Endodermal cell (in vitro differentiated cells): ENCODE measurements at places on chromosomes 16 and 17. TPM values are rescaled to one million over a fixed set of nuclear protein-coding genes. Genes with fewer than 3 reads are reported as not detected.

DNA sequence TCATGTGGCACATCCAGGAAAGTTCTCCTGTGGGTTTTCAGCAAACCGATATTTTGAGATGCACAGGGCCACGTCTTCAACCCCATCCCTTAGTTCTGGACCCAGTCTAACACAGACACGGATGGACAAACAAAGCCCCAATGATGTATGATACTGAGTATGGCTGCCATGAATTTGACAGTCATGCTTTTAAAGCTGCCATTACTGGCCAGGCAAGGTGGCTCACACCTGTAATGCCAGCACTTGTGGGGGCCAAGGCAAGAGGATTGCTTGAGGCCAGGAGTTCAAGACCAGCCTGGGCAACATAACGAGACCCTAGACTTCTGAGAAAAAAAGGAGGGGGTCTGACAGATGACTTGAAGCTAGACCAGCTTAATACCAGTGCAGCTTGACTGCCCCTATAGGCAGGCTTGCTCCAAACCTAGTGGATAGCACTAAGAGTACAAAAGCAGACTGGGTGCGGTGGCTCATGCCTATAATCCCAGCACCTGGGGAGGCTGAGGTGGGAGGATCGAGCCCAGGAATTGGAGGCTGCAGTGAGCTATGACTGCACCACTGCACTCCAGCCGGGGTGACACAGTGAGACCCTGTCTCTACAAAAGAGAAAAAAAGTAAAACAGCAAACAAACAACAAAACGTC, 10.8 kb upstream of the ZNF629 start:
- no peak for DNase-seq

DNA sequence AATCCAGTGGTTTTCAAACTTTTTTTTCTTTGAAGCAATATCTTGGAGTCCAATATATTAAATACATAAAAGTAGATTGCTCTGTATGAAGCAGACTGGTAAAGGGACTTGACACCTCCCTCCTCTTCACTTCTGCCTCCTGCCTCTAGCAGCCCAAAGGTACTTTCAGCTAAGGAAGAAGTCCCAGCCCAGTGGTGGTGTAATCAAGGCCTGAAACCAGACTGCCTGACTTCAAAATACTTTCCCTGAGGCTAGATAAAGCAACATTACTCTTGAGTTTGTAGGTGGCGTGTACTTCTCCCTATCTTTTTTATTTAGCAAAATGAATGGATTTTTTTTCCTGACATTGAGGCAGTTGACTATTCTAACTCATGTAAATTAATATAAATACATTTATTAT, 122.4 kb upstream of the TMEM97 start:
- no peak for DNase-seq

- DNase-seq: no peak
Observed at GRCh38 chr17:81453076-81453475, 57.8 kb downstream of the BAHCC1 start.

GRCh38 chr16:67987460-67988160, 7.3 kb upstream of the DPEP3 start:
- no peak for DNase-seq

DNA sequence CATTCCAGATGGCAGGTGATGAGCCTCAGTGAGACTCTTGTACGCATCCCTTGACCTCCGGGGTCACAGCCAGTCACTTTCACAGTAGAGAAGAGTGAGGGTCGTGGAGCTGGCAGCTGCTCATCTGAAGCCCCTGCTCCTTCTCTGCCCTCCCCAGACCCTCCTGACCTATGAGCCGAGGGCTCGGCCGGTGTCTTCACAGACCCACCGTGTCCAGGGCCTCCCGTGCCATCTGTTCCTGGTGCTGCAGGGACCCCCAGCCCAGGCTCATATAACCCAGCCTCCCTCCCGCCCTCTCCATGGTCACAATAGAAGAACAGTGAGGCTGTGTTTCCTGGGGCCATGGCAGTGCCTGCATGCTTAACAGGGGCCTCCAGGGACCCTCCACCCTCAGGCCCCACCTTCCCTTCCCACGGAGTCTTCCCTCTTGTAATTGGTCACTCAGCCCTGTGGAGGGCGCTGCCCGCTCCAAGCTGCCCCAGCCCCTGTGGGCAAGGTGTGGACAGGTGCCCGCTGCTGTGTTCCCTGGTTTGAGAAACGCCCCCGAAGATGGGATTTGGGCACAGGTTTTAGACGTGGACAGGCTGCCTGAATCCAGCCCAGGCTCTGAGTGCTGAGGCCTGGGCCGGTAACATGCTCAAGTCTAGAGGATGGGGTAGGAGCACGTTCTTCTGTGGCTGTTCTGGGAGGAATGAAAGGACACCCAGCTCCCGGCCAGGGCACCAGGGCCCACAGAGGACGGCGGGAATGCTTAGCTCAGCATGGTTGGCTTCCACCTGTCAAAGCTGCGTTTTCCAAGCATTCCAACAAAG, 38.7 kb downstream of the ACSF3 start:
- DNase-seq: no peak

The BRIP1 gene
- 20.1 and 24.2 TPM in 2 replicates for total RNA-seq

The GRIN2C gene
- total RNA-seq: 0.23 and 0.24 TPM in 2 replicates

The ATP2A3 gene
- total RNA-seq: 1.4 to 2.0 TPM (median 1.5 TPM) in 3 replicates
